B cell (primary cell): ENCODE measurements at places on chromosomes 13 and 19. TPM values are rescaled to one million over a fixed set of nuclear protein-coding genes. Genes with fewer than 3 reads are reported as not detected.

- peak; percentile 61 for DNase-seq
Measured at GRCh38 chr19:1132552-1133383, 29.0 kb downstream of the GPX4 start.

GRCh38 chr13:64997438-64997837 lies 2232.7 kb downstream of the PCDH9 start:
- DNase-seq, result no peak

DNA sequence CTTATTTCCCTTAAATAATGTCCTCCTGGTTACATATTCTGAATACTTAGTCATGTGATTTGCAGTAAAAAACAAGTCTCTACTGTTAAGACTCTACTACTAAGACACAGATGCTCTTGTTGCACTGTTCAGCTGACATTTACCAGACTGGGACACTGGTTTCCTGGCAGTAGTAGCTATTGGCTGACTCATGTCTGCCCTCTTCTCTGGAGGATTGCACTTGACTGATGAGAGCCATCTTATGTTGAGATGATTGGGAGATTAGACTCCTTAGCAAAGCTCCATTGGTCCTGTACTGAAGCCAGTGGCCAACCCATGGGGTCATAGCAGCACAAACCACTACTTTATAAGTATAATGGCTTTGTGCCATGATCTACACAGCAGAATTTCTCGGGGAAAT lies 1672.6 kb upstream of the PCDH20 start:
- DNase-seq, result no peak

The MED26 gene
- total RNA-seq, result 32.2 and 33.6 TPM in 2 replicates
